Stimulated activated CD8-positive, alpha-beta memory T cell treated with anti-CD3 and anti-CD28 coated beads, Interleukin-7, amount 100 ng/mL, for 1 hour (primary cell): ENCODE measurements at places on chromosomes 5 and 9.

- no peak for DNase-seq
These were observed 24.4 kb downstream of the EGR1 start for GRCh38 chr5:138489683-138490061.

GRCh38 chr9:135704483-135704882 is 2.5 kb downstream of the KCNT1 start:
- no peak for DNase-seq

DNA sequence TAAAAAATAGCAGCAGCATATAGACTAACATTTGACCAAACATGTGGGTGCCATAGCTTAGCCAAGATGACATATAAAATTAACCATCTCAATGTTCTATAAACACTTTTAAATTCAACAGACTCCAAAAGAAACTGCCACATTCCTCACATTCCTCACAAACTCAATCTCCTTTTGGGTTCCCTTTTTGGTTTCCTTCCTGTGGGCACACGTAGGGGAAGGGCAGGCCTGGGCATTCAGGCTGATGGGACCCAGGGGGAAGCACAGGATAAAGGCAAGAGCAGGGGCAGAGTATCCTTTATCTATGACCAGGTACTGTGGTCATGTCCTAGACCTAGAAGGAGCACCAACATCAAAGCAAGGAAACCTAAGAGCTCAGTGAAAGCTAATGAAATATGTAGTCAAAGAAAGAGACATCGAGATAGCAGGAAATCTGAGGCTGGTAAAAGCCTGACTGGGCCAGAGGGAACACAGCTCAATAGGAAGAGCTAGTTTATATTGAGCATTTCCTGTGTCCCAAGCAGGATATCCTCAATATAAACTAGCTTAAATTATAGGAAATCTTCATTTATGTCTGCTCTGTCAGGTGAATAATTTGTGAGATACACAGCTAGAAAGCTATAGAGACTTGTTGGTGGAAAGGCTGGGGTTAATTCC is 13.6 kb upstream of the ERAP1 start:
- no peak for DNase-seq

GRCh38 chr5:126007841-126008240 is 415.4 kb upstream of the GRAMD2B start:
- DNase-seq, result no peak

GRCh38 chr9:17799369-17799768 is 220.5 kb downstream of the SH3GL2 start:
- DNase-seq, result no peak

DNA sequence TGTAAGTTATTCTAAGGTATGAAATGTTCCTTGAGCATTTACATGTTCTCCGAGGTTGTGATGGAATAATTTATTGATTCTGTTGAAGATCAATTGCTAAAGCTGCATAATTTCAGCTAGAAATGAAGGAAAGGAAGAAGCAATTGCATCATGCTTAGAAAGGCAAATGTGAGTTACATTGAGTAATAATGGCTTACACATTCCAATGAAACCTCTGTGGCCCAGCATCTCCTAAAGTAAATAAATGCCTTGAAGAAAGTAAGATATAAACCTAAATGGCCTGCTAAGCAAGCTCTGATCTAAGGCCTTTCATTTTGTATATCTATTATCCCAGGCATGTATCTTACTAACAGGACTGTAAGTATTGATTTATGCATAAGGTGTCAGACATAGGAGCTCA is 677.3 kb upstream of the RGMB start:
- no peak for DNase-seq

DNA sequence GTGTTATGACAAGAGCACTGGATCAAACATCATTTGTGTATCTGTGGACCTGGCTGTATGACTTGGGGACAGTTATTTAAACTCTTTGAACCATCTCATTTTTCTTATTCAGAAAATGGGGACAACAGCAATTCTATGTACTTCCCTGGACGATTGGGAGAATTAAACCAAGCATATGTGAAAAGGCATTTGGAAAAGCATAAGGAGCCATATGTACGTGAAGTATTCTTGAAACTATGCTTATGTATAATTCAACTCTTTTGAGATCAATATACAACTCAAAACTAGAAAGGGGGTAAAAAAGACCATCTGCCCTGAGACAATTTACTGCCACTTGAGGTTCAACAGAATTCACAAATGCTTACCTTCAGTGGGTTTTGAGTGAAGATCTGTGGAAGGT is 75.5 kb downstream of the NLN start:
- no peak for DNase-seq

- no peak for DNase-seq
These were observed 202.7 kb upstream of the NR3C1 start for GRCh38 chr5:143606043-143606752.

- no peak for DNase-seq
These were observed 8.9 kb upstream of the PCAT7 start for GRCh38 chr9:94545940-94546339.

DNA sequence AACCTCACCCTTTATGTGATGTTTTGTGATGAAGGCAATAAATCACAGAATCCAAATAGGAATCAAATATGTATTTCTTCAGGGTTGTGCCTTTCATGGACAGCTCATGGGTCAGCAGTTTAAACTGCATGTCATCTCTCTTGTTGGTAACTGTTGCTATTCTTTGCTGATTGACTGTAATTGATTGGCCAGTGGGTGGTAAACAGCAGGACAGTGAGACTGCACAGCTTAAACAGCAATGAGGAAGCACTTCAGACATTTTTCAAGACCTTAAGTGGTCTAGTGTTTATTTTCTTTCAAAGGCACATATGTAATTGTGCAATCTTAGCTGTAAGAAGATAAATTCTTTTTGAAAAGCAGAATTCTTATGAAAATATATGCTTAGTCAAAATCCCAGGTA is 260.5 kb downstream of the COX7C start:
- DNase-seq, result no peak

DNA sequence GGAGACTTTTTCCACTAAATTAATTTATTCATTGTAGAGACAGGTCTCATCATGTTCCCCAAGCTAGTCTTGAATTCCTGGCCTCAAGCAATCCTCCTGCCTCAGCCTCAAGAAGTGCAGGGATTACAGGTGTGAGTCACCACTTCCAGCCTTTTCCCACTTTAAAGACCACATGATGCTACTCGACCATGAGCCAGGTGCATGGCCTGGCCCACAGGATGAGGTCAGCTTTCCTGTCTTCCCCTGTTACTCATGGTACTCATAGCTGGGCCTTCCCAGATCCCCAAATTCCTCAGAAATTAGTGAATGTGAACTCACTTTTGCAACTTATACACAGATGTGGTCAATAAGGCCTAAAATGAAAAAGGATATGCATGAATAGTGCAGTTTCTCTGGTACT is 395.9 kb downstream of the SEMA5A start:
- no peak for DNase-seq

GRCh38 chr5:176616511-176616910 is 6.6 kb upstream of the GPRIN1 start:
- DNase-seq, result no peak

- no peak for DNase-seq
These were observed 137.3 kb upstream of the ANKH start for GRCh38 chr5:15008921-15009320.

DNA sequence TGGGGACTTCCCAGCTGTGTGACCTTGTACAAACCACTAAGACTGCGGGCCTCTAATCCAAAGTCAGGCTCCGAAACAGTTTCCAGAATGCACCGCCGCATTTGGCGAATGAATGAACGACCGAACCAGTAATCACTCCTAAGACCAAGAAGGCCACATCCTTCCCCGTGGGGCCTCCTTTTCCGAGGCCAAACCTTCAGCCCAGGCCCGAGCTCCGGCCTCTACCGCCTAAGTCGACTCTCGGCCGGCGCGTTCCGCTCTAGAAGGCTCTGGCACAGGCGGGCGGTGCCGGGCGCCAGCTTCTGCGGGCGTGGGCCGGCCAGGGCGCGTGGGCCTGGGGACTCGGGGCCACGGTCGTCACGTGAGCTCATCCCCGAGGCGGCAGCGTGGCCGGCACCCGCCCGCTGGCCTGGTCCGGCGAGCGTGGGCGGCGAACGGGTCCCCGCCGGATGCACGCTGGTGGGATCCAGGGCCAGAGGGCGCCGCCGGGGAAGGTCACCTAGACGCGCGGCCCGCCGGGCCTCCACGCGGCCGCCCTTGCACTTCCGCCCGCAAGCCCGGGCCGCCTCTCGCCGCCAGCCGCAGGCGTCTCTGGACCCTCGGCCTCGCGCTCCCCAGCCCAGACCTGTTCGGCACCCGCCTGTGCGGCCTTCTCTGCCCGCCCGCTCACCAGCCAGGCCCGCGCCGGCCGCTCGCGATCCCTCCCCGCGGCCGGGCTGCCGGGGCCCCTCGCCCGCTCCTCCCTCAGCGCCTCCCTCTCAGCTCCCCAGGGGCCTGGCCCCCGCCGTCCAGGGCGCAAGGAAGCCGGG is 754 bp downstream of the VDAC1 start:
- peak; percentile 12 for DNase-seq

GRCh38 chr5:64147849-64148441 is 17.7 kb upstream of the RNF180 start:
- DNase-seq, result no peak

GRCh38 chr5:7422316-7423106 is 26.6 kb downstream of the ADCY2 start:
- no peak for DNase-seq

- DNase-seq, result no peak
These were observed 27.7 kb downstream of the MLLT3 start for GRCh38 chr9:20594608-20595007.

- no peak for DNase-seq
These were observed 488 bp downstream of the SKIC3 start for GRCh38 chr5:95554331-95554646.

- no peak for DNase-seq
These were observed 7.6 kb upstream of the KCNV2 start for GRCh38 chr9:2709645-2710101.

GRCh38 chr9:95058795-95059386 is 258.6 kb downstream of the FANCC start:
- no peak for DNase-seq

DNA sequence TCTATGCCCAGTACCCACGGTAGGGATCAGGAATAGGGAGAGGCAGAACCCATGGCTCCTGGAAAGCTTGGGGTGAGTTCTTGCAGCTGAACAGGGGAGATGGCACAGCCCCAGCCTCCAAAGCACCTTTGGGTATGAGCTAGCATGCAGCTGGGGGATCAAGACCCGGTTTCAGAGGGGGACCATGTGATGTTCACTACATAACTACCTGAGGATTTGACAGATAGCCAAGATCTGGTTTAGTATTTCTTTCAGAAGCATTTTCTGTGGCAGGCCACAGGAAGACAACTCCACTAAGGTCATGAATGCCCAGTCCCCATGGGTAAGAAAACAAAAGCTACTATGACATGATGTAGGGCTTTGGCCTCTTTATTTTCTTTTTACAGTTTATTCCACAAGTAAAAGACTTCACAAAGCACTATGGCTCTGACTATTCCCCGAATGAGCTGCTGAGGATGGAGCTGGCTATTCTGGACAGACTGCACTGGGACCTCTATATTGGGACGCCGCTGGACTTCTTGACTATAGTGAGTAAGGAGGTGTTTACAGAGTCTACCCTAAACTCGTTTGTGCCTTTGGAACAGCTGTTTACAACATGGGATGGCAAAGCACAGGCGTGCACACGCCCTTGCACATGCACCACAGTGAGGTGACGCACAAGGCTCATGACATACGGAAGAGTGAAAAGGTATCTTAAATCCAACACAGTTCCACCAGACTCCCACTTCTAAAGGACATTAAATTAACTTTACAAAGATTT is 3.4 kb downstream of the CCNI2 start:
- no peak for DNase-seq

- no peak for DNase-seq
These were observed 99.8 kb downstream of the TENT4A start for GRCh38 chr5:6812800-6813731.

- DNase-seq, result no peak
These were observed 41.7 kb upstream of the IL17B start for GRCh38 chr5:149420545-149421371.

DNA sequence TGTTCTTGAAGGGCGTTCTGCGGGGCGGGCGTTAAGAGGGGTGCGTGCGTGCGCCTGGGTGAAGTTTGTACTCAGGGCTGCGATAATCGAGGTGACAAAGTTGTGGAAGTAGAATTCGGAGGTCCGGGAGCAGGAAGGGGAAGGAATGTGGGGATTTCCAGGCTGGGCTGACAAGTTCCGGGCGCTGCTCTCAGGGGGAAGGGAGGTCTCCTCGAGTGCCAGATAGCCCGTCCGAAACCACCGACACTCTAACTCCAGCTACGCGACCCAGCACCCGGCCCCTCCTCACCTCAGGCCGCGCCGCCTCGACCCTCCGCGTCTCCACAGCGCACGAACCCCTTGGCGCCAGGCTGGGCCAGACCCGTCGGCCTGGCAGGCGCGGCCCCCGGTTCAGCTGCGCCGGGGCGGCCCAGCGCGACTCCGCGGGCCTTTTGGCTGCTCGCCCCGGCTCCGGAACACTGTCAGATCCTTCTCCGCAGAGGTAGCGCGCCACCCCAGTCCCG is at the start of gene IL6ST:
TSS of gene IL6ST (minus strand) at position 469 of the 503 bp plus-strand sequence. CDS start 18,685 bp downstream, outside the sequence.
- peak; percentile 8 for DNase-seq

GRCh38 chr5:34498572-34498971 is 157.6 kb upstream of the RAI14 start:
- no peak for DNase-seq

- DNase-seq, result no peak
These were observed 45.9 kb downstream of the TTC1 start for GRCh38 chr5:160054831-160055230.
